ENCODE measurements at places on chromosomes 7 and 10.

DNA sequence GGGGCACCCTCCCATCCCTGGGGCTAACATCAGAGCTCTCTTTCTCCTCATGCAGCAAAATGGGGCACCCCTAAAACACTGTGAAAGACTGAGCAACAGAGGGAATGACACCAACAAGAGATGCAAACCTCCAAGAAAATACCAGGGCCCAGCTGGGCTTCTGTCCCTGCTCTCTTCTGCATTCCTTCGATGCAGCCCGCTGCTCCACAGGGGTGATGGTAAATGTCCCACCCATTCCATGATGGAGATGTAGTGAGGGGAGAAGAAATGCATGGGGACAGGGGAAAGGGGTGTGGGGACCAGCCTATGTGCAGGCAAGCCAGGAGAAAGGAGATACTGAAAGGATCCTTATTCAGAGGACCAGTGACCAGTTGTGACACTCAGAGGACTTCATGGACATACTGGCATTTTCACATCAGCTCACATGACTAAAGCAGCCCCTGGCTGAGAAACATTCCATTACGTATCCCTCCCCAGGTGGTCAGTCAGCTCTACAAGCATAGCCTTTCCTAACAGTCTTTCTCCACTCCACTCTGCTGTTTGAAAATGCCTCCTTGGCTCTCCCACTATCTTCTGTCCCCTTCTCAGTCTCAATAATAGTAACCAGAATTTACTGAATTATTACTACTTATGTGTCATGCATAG lies 13.3 kb downstream of the SORBS1 start:
- DNase-seq = no peak

DNA sequence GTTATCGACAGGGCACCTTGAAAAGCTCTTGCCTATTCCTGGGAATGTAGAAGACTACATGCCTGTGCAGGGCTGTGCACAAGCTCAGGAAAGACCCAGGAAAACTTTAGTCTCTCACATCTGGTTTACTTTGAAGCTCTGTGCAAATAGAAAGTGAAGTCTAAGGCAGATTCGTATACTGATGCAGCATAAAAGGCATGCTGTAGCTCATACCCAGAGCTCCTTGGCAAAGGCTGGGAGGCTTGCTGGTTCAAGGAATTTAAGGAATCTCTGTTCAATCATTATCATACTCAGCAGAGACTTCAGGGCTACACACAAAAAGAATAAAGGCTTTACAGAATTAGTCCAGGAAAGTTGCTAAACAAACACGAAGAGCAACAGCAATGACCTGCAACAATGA lies 192.0 kb downstream of the OTUD1 start:
- no peak for DNase-seq

DNA sequence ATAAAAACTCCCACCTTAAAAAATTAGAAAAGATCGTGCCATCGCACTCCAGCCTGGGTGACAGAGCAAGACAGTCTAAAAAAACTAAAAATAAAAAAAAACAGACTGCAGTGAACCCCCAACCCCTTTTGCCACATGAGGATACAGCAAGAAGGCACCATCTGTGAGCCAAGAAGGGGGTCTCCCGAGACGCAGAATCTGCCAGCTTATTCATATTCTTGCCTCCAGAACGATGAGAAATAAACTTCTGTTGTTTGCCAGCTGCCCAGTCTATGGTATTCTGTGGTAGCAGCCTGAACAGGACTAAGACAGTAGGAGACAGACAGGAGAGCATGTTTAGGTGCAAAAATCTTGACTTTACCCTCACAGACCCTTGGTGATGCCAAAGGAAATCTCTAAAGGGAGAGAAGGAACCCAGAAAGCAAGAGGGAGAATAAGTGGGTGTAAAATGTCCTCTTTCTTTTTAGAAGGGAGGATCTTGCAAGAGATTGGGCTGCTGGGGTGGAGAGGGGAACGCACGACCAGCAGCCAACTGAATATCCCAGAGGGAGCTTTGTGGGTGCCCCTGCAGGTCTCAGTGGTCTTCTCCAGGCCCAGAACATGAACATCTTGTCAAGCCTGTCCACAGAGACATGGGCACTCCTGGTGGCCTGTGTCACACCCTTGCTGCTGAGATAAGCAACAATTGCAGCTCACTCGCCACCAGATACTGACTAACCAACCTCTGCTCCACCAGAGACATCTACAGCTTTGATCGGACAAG lies 400.7 kb upstream of the FOXK1 start:
- DNase-seq = peak; percentile 39

DNA sequence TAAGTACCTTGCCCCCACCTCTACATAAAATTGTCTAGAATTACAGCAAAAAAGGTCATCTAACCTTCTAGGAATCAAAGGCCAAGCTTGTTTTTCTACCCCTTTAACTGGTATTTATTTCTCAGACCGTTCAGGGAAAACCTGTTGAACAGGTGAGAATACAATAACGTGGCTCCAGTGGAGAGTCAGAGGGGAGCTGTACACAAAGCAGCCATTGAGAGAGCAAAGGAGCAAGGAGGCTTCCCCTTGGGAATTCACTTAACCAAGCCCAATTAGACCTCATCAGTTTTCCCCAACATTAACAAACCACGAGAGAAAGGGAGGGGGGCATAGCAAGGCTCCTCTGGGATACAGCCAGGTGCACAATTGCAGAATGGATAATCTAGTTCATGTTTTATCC lies 101.9 kb downstream of the ELMO1 start:
- no peak for DNase-seq

DNA sequence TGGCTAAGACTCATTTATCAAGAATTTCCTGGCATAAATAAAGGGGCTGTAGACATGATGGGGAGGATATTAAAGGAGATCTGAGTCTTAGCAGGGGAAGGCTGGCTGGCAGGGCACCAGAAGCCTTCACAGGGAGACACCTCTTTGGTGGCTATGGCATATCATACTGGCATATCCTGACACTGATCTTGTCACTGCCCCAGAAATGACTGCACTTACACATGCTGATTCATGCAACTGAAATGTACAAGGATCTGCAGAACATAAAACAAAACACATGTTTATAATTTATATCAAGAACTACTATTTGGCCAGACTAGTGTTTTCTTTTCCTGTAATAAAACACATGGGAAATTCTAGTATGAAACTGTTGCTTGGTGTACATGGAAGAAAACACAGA lies 5.5 kb upstream of the LIPN start:
- no peak for DNase-seq

DNA sequence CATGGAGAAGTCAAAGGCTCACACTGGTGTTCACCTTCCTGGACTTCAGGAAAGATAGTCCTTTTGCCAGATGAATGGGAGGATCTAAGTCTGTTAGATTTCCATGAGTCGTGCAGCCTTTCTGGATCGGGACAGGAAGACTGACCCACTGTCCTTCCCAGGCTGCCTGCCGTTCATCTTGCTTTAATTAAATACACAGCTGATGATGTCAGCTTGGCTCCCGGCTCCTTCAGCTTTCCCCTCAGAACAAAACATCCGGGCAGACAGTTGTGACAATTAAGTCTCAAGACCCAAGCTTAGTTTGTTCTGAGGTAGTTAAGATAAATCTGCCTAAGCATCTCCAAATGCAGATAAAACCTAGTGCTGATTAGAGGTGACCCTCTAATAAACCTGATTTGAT lies 58.6 kb downstream of the AUTS2 start:
- no peak for DNase-seq

DNA sequence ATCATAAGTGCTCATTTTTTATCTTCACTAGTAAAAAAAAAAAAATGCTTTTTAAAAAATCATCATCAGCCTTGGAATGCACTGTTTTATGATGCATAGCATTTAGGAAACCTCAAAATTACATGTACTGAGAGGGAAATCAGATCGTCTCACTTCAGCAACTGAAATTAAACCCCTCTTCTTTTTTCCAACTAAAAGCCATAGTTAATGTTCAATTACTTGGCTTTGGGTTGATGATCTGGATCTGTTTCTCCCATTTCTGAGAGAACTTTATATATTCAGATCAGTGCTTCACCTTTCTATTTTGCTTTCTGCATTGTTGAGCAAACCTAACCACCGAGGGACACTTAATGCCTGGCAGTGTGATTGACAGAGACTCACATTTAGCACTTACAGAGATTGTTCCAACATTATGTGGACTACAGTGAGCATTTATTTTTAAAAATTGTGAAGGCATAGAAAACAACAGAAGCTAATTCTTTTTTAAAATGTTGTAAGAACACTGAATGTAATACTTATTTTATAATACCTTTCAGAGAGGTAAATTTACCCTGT lies 678.4 kb downstream of the PHTF2 start:
- DNase-seq = peak; percentile 39

DNA sequence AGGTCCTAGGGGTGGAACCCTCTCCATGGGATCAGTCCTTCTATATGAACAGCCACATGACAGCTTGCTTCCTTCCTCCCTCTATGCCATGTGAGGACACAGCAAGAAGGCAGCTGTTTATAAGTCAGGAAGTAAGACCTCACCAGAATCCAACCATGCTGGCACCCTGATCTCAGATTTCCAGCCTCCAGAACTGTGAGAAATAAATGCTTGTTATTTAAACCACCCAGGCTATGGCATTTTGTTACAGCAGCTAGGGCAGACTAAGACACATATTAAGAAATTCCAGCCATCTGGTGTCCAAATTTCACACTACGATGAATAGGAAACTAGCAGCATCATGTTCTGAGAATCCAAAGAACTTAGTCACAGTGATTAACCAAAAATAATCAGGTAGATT lies 140.1 kb downstream of the ZFAND4 start:
- DNase-seq = no peak

DNA sequence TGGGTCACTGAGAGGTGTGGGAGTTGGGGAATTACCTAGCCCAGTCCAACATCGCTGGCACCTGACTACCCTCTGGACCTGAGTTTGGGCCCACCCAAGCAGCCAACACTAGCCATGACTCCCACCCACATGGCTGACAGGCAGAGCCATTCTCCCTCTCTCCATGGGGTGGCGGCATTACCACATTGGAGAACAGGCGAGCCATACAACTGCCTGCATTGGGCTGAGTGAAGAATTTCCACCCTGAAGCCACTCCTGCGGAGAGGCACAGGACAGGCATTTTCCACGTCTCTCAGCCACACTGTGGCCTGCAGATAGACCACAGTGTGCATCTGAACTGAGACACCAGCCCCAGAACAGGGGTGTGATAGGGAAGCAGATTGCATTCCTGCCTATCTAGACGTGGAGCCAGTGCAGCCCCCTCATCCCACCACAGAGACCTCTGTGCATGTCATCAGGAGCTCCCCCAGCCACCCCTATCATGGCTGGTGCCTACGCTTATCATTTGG lies 58.2 kb upstream of the ANTXRL start:
- peak; percentile 61 for DNase-seq

DNA sequence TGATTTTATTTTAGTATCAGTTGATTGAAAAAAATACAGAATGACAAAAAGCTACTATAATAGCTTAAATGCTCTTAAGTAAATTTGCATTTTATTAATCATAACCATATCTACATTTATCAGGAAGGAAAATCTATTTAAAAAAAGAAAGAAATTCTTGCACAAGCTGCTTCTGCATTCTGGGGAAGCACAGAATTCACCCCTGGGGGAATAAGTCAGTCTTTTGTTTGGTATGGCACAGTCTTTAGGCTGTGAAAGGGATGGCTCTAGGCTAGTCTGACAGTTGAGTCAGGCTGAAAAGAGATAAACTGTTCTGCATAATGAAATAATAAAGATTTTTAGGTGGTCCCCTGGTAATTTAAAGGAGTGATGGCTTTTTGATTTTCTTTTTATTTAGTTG lies 37.9 kb downstream of the HTR7 start:
- no peak for DNase-seq

GRCh38 chr7:50980411-50980810 lies 197.7 kb upstream of the GRB10 start:
- DNase-seq = no peak

GRCh38 chr10:123864923-123865322 lies 26.7 kb downstream of the CPXM2 start:
- DNase-seq = no peak

DNA sequence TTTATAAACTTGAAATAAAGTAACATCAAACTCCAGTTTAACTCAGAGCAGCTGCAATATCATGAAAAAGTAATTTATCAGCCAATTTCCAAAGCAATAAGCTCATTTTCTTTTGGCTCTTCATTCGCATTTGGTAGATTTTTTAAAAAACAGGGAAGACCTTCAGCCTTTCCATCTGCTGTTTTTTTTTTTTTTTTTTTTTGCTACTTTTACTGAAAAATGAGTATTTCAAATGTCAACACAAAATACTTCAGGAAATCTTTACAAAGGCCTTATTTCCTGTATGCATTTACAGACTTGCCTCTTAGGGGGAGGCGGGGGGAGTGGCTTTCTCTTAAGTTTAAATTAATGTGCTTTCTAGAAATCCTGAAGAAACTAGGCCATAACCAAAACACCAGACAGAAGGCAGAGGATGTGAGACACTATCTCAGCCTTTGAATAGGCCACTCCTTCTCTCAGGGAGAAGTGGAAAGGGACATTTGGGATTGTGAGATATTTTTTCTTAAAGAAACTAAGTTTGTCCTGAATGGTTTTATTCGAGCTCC lies 91.8 kb downstream of the COL28A1 start:
- DNase-seq = no peak

- no peak for DNase-seq
Observed at GRCh38 chr7:78684201-78684600, 769.3 kb downstream of the MAGI2 start.

DNA sequence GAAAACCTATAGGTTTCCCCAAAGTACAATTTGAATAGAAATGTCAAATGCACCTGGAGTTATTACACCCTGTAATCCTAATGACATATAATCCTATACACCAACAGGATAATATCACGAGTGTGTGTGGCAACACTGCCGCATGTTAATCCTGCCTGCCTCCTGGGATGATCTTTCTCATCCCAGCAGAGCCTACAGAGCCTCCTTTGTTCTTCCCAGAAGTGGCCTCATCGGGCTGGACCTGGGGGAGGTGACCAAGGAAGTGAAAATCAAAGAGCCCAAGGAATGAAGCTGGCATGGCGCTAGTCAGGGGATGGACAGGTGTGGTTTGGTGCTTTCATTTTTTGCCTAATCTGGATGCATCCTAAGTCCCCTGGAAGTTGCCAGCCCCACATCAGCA lies 29.5 kb upstream of the LEP start:
- DNase-seq = no peak

- no peak for DNase-seq
Observed at GRCh38 chr10:100980311-100980710, 7.0 kb downstream of the MRPL43 start.

DNA sequence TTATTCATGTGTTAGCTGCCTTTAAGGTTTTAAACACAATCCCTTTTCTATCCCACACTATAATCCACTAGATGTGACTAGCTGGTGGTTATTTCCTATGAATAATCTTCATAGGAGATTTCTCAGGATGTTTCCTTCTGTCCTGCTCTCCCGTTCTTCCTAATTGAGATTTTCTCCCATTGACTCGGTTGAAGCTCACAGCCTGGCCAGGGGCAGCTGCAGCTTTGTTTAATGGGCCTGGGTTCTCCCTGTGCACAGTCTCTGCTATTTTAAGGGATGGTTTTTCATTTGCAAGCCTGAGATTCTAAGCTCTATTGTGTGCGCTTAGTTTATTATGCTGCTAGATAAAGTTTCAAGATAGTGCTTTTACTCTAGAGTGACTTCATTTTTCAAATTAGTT lies 283.4 kb upstream of the AOAH start:
- DNase-seq = no peak
